Activated CD4-positive, alpha-beta T cell treated with anti-CD3 and anti-CD28 coated beads for 36 hours (primary cell): ENCODE measurements at places on chromosomes 6 and 20.

DNA sequence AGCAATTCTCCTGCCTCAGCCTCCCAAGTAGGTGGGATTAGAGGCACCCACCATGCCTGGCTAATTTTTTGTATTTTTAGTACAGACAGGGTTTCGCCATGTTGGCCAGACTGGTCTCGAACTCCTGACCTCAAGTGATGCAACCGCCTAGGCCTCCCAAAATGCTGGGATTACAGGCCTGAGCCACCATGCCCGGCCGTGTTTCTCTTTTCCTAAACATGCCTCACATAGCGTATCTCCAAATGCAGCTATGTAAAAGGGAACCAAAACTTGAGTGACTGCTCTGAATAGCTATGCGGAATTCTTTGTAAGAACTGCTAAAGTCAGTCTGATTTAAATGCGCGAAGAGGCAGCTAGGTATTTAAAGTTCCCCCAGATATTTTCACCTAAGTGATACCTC, 20.5 kb downstream of the BPIFA2 start:
- no peak for DNase-seq

GRCh38 chr6:163648868-163649267, 234.3 kb downstream of the QKI start:
- no peak for DNase-seq

GRCh38 chr6:15017261-15017660, 228.6 kb upstream of the JARID2 start:
- peak; percentile 34 for DNase-seq

GRCh38 chr6:140440223-140440835, 1065.9 kb upstream of the CITED2 start:
- DNase-seq, result no peak

DNA sequence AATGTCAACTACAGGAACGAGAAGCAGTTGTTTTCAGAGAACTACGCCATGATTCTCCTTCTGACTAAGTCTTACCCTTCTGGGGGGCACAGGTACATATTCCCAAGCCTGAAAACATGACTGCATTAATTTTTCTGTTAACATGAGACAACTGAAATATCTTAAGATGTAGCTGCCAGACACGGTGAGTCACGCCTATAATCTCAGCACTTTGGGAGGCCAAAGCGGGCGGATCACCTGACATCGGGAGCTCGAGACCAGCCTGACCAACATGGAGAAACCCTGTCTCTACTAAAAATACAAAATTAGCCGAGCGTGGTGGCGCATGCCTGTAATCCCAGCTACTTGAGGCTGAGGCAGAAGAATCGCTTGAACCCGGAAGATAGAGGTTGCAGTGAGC, 21.7 kb downstream of the TBC1D20 start:
- no peak for DNase-seq

DNA sequence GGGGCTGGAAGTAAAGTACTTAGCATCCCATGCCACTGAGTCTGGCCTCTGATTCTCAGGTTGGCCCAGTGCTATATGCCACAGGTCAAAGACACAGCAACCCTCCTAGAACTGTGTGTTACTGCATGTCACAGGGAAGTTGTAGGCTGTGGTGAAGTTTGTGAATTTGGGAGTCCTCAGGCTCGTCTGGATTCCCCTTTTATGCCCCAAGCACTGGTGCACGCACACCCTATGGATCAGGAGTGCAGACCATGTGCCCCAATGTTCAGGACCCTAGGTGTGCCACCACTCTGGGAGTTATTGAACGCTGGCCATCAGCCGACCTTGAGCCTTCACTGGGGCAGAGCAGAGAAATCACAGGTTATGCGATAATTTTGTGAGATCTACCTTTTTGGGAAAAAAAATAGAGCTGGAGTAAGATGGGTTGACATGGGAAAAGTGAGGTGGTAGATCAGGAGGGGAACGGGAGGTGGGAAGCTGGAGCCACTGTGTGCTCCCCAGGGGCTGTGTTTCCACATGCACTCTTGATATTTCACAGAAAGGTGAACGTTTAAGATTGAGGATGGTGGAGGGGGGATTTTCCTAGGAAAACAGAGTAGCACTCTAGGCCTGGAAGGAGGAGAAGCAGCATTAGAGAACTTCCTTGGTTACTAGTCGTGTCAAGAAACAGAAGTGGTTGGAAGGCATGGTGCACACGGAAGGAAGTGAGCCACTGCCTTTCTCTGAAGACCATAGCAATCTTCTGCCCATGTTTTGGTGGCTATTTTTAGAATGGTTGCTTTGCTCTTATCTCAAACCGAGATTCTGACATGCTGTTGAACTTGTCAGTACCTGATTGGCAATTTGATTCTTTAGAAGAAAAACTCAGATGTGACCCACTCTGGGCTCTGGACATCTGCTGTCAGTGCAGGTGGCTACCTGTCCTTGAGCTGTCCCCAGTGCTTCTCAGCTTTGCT, 44.1 kb downstream of the DUSP22 start:
- no peak for DNase-seq

- DNase-seq, result no peak
These were observed 440.7 kb upstream of the FLRT3 start for GRCh38 chr20:14778096-14778495.
